ENCODE measurements at places on chromosomes 7 and 10.

DNA sequence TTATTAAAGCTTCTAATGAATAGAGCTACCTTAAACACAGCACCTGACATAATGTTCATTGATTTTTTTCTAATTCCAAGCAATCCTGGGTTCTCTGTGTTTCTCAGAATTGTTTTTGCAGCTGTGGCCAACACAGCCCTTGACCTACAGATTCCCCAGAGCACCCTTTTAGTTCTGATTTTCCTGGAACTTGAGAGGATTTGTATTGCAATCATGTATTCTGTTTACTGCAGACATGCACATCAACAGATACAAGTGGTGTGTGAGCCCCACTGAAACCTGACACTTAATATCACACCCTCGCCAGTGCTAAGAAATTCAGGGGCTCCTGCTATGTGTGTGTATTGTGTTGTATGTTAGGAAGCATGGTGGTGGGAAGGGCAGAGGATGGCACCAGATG lies 344.2 kb upstream of the POM121L12 start:
- DNase-seq, result no peak

DNA sequence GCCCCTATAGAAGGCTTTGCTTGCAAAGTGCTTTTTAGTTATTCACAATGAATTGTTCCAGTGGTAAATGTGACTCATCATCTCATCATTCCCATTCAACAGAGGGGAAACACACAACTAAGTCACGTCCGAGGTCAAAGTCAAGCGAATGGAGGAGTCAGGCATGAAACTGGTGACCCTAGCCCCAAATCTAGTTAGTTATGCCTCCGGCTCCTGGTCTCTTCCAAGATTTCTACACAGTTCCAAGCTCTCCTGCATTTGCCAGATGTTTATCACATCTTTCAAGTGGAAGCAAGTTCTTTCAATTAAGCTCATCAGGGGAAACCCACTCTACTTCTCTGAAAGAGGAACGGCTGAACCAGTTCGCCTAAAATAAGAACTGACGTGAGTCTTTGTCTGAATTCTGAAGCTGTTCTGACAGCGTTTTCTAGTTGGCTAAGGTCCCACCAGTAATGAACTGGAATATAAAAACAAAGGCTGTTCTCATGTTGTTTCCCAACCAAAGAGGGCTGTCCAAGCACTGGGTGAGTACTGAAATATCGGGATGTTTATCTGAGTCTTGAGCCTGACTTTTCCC lies 140.9 kb upstream of the NRBF2 start:
- DNase-seq, result no peak

DNA sequence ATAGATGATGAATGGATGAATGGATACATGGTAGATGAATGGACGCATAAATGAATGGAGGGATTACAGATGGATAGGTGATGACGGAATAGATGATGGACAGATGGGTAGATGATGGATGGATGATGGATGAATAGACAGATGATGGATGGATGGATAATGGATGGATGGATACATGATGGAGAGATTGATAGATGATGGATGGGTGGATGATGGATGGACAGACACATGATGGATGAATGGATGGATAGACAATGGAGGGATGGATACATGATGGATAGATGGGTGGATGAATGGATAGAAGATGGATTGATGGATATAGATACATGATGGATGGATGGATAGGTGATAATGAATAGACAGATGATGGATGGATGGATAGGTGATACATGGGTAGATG lies 8.8 kb upstream of the PDGFA start:
- no peak for DNase-seq

- DNase-seq, result no peak
Observed at GRCh38 chr10:86317949-86318725, 48.5 kb downstream of the GRID1 start.

GRCh38 chr10:129546106-129546505 lies 79.1 kb downstream of the MGMT start:
- no peak for DNase-seq

DNA sequence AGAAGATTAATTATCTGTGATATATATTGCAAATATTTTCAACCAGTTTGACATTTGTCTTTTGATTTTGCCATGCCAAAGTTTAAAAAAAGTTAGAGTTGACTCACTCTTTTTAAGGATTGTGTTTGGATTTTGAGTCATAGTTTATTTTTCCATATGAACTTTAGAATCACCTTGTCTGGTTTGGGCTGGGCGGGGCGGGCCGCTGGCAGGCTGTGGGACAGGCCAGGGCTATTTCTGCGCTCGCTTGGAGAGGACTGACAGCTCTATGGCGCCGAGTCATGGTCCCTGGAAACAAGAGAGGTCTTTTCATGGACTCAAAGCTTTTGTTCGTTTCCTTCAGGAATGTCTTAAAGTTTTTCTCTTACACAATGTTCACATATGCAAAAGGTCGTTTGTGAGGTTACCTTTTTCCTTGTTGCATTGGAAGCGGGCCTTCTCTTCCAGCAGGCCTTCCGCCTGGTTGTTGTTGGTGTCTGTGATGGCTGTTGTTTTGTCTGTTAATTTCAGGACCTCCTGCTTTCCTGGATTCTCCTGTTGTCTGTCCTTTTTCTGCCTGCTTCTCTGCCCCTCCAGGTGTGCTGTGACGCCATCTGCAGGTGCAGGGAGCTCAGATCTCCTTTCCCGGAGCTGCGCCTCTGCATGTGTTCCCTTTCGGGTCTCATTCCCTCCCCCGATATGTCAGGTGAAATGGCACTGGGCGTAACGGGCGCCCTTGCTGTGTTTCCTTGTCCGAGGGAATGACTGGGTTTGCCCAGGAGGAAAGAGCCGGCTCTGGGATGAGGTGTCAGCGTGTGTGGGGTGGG lies 53.8 kb downstream of the INPP5A start:
- DNase-seq, result no peak

GRCh38 chr10:77405771-77406241 lies 231.8 kb downstream of the KCNMA1 start:
- DNase-seq, result peak; percentile 52

DNA sequence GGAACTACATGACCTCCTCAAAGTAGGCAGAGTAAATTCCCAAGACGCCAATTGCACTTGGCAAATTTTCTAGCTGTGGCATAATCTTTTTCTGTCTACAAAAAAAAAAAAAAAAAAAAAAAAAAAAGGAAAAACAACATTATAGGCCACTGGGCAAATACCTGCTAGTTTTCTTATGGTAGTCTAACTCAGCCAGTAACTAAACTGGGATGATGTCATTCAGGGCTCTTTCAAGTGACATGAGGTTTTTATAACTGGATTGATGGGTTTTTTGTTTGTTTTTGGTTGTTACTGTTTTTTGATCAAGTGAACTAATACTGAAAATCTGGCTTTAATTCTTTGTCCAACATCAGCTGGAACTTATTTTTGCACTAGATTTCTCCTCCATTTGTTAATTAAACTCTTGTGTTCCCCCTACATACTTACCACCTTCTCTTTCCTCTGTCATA lies 7.4 kb upstream of the VIM start:
- no peak for DNase-seq

Measured in NCI-H1436 (cell line).